ENCODE measurements at places on chromosomes 5 and 9. TPM values are rescaled to one million over a fixed set of nuclear protein-coding genes. Genes with fewer than 3 reads are reported as not detected.

Gene FBP2
- total RNA-seq: not detected

Gene LCN2
- 7.7 TPM for total RNA-seq

Gene IFT74
- total RNA-seq: 31.5 TPM

GRCh38 chr5:41339339-41339738 is 126.0 kb upstream of the C6 start:
- DNase-seq: no peak

DNA sequence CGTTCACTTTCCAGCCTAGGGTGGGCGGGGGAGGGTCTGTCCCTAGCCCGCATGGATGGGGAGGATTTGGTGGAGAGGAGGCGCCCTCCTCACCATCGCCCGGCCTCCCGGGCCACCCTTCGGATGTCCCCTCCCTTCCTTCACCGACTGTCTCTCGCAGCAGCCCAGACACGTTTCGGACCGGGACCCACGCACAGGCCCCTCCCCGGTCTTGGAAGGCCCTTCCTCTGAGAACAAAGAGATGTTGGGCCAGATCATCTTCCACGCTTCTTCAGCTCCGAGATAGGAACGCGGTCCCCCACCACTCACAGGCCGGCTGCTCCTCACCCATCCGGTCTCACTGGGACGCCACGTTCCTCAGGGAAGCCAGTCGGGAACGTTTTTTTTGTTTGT is 640 bp upstream of the DPM2 start:
- no peak for DNase-seq

- DNase-seq: no peak
These were observed 1.0 kb downstream of the ADAMTS19 start for GRCh38 chr5:129460936-129461710.

Data from MCF 10A (cell line).